ENCODE measurements at places on chromosomes 2 and 18.
A peak's percentile ranks its signal among the peaks of the same experiment; 100 is the strongest.

- DNase-seq, result no peak
Measured at GRCh38 chr18:62784966-62785413, 69.6 kb downstream of the PHLPP1 start.

DNA sequence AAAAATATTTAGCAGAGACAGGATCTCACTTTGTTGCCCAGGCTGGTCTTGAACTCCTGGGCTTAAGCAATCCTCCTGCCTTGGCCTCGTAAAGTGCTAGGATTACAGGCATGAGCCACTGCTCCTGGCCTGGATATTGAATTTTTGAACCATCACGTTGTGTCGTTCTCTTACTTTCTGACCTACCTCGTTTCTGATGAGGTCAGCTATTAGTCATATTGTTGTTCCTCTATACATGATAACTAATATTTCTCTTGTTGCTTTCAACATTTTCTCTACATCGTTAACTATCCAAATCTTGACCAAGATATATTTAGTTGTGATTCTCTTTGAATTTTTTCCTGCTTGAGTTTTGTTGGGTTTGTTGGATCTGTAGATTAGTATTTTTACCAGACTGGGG is 541.3 kb upstream of the SOX11 start:
- DNase-seq, result no peak

- DNase-seq, result no peak
Measured at GRCh38 chr2:229832510-229832898, 89.3 kb downstream of the TRIP12 start.

- DNase-seq, result peak; percentile 99
Measured at GRCh38 chr2:11154923-11155380, 315 bp upstream of the SLC66A3 start.

GRCh38 chr2:58708565-58708964 is 467.4 kb upstream of the FANCL start:
- no peak for DNase-seq

GRCh38 chr2:16716024-16716423 is 50.4 kb upstream of the CYRIA start:
- DNase-seq, result no peak

DNA sequence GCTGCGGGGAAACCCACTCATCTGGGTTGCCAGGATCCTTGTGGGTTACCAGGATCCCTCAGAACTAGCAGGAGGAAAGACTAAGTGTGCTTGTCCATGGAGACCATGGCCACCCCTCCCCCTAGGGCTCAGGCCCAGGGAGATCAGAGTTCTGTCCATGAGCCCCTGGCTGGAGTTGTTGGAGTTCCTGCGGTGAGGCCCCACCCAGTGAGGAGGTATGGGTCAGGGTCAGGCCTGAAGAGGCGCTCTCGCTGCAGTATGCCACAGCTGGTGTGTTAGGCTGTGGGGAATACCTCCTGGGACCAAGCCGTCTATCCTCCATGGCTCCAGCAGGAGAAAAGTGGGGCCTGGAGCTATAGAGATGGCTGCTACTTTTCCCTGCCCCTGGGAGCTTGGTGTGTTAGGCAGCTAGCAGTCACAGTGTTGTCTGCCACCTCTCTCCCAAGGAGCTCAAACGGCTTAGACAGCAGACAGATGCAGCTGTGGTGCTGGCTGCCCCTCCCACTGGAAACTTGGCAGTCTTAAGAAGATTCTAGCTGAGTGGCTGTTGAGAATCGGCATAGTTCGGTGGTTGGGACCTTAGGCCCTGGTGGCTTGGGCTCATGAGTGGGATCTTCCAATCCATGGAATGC is 240.3 kb upstream of the CELF4 start:
- no peak for DNase-seq

DNA sequence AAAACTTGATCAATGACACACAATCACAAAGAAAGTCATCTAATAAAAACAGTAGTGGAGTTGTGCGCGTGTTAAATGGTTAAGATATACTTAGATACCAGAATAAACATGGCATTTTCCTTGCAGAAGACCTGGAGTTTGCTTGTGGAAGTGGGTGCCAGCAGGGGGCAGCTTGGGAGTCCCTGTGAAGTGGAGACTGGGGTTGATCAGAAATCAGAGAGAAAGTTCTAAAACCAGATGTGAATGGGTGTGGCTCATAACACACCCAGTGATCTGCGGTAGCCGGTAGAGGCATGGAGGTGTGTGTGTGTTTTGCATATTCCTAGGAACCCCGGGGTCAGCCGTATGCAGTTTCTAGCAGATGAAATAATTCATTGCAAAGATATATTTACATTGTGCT is 300.1 kb upstream of the TRIB2 start:
- peak; percentile 22 for DNase-seq

DNA sequence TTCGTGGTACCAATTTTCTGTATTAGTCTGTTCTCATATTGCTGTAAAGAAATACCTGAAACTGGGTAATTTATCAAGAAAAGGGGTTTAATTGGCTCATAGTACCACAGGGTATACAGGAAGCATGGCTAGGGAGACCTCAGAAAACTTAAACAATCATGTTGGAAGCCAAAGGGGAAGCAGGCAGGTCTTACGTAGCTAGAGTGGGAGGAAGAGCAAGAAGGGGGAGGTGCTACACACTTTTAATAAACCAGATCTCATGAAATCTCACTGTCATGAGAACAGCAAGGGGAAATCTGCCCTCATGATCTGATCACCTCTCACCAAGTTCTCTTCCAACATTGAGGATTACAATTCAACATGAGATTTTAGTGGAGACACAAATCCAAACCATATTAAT is 226.8 kb upstream of the TPO start:
- DNase-seq, result no peak

DNA sequence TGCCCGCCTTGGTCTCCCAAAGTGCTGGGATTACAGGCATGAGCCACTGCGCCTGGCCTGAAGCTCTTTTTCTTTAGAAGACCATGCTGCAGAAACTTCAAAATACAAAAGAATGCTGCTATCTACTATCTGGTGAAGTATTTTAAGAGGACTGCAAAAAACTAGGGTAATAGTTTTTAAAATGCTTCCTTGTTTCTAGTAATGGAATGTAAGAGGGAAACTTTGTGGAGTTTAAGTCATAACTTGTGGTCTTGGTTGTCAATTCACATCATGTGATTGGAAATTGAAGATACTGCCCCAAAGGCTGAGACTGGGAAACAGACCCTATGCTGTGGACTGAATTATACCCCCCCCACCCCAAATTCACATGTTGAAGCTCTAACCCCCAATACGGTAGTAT is 68.3 kb downstream of the B3GNT2 start:
- no peak for DNase-seq

GRCh38 chr2:19367326-19367725 is 8.9 kb upstream of the OSR1 start:
- no peak for DNase-seq

GRCh38 chr2:128196471-128196931 is 105.5 kb downstream of the UGGT1 start:
- DNase-seq, result no peak

- DNase-seq, result no peak
Measured at GRCh38 chr2:67650291-67651133, 253.4 kb downstream of the ETAA1 start.

DNA sequence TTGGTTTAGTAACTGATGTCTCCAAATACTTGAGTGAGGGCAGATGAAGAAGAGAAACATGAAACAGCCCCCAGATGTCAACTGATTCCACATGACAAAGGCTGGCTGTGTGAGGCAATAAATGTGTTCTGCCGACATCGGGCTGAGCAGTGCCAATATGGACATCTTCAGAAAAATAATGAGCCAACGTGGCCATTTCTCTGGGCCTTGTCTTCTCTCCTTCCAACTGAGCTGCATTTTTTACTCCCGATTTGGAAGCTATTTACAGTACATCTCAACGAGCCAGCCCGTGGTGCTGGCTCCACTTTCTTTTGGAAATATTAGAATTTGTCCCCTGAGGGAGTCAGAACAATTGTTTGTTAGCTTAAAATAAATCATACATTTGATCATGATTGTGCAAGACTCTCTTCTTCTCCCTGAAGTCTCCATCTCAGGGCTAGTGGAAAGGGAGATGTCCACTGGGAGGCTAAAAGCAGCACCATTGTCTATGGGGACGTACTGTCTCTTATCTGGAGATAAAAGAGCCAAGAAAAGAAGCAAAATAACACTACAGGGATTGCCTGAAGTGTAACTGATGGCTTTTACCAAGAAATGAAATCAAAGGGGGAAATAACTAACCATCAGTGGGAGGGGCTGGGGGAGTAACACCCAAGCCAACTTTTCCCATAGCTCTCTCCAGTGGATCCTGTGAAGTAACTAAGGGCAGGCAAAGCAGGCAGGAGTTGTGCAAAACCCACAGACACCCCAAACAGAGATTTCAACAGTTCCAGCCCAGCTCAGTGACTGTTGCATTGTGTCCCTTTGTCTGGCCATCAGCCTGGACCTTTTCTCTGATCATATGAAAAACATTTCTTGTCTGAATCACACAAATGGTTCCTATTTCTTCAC is 114.8 kb downstream of the RDH14 start:
- DNase-seq, result no peak

- DNase-seq, result no peak
Measured at GRCh38 chr2:23379220-23379695, 5.7 kb upstream of the KLHL29 start.

GRCh38 chr2:66445076-66445924 is 10.4 kb downstream of the MEIS1 start:
- no peak for DNase-seq

DNA sequence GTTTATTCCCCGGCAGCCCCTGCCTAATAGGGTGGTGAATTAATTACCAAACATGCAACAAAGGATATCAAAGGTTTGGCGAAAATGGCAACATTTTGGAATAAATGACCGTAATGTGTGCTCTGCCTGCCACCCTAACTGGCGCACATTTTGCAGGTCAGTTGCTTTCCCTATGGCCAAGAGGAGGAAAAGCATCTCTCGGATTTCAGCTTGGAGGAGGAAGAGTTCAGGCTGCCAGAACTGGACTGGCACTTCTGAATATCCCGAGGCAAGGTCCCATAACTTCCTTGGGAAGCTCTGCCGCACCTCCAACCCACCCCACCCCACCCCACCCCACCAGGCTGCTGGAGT is 37.1 kb downstream of the SLC25A52 start:
- DNase-seq, result no peak

- DNase-seq, result no peak
Measured at GRCh38 chr2:200695191-200695590, 109.4 kb downstream of the AOX1 start.

DNA sequence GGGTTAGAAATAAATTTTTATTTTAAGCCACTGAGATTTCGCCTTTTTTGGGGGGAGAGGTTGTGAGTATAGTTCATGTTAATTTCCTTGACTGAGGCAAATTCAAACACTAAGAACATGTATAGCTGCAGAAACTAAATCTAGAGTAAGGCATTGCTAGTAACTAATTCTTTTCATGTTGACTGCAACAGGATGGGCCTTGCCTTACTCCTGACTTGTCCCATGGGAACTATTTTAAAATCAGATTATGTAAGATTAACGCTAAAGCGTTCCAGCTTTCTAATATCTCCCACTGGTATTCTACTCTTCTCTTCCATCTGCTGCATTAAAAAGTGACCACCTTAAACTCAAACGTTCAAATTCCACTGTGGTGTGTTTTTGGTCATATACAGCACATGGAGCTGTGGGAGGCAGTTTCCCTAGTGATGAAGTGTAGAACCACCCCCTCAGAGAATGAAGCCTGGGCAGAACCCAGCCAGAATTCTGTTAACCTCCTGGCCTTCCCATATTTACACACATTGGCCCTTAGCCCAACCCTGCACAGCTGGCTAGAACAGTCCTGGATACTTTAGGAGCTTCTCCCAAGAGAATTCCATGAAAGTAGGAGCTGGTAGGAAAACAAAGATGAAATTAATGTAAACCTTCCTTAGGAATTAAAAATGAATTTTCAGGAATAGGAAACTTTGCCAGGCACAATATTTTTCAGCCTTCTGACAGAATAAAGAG is 687.8 kb downstream of the SLC4A3 start:
- DNase-seq, result no peak

DNA sequence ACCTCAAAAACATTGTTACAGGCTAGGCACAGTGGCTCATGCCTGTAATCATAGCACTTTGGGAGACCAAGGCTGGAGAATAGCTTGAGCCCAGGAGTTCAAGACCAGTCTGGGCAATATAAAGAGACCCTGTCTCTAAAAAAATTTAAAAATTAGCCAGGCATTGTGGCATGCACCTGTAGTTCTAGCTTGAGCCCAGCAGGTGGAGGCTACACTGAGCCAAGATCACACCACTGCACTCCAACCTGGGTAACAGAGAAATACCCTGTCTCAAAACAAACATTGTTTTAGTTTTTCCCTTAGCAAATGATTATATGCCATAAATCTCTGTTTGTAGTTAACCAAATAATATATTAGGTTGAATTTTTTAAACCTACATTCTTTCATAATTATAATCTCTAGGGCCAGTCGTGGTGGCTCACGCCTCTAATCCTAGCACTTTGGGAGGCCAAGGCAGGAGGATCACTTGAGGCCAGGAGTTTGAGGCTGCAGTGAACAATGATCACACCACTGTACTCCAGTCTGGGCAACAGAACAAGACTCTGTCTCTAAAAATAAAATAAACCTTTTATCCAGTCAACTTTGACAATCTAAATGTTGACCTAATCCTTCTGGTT is 13.3 kb upstream of the CYP20A1 start:
- DNase-seq, result no peak

- DNase-seq, result no peak
Measured at GRCh38 chr18:79071503-79072210, 2.5 kb downstream of the ATP9B start.

DNA sequence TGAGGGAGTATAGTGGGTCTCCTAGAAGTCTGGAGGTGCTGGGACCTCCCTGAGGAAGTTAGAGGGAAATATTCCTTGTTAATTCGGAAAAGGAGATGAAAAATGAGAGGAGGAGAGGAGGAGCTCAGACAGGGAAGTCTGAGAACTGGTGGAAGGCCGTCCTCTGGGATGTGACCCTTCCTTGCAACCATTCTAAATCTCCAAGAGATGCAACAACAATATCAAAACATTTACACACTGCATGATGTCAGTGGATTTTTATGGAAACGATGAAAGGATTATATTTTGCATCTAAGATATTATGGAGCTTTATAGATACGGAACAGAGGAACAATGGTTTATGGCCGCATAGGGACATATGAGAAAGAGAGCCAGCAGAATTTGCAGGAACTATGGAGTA is 49.8 kb upstream of the COBLL1 start:
- no peak for DNase-seq

DNA sequence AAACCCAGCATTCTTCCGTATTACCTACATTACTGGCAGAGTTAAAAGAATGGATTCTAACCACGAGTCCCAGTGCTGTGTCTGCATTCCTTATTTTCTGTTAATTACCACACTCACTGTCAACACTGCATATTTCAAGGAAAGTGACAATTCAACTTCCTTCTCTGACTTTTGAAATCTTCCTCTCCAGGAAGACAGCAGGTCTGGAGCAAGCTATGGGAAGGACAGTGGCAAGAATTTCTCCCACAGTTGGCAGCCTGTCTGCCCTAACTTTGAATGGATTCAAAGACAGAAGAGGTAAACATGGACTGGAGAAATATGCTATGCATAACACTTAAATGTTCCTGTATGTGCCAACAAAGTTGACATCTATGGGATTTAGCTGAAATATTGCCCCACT is 700.5 kb upstream of the CHAC2 start:
- no peak for DNase-seq

- no peak for DNase-seq
Measured at GRCh38 chr2:68853915-68854314, 17.3 kb downstream of the BMP10 start.

GRCh38 chr2:75640621-75641121 is 5.9 kb upstream of the MRPL19 start:
- DNase-seq, result peak; percentile 32
